Pulmonary artery endothelial cell (primary cell): ENCODE measurements at places on chromosomes 1 and 21.

DNA sequence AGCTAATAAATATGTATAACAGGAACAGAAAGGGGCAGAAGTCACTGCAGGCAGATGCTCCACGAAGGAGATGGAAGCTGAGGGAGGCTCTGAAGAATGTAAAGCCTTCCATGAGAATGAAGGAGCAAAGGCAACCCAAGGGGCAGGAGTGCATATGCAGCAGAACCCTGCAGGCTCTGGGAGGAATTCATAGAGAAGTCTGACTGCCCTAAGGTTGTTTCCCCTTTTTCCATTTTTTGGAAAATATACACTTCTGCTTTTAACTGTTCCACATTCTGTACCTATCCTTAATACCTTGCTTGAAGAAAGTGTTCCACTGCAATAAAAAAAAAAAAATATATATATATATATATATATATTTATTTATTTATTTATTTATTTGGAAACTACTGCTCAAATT is 69.6 kb downstream of the CD34 start:
- no peak for DNase-seq

DNA sequence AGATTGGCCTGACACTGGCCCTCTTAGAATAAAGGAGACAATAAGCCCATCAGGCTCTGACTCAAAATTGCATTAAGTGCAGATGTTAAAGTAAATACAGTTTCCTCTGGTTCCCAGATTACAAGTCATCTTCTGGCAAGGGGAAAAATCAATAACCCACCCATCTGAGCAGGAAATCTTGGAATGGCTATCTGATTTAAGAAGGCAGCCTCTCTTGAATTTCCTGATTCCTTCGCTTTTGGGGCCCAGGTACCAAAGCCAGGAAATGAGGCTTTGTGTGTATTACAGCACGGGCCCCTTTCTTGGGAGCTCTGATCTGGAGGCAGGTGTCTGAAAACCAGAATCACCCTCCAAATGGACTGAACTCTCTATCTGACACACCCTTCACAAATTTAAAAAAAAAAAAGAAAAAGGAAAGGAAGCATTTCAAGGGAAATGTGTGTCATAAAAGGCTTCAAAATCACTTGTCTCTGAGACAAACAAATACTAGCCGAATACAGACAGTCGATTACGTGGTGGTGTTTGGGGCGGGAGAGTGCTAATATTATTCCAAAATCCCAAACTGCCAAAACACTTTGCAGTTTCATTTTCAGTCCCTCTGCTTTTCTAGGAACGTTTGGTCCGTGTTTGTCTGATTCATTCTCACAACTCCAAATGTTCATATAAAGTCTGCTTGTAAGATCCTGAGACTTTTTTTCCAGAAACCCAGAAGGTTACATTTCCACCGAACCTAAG is 240.9 kb upstream of the CAMK1G start:
- no peak for DNase-seq

- DNase-seq: peak; percentile 91
Measured at GRCh38 chr1:79575424-79575823, 568.9 kb upstream of the ADGRL4 start.

DNA sequence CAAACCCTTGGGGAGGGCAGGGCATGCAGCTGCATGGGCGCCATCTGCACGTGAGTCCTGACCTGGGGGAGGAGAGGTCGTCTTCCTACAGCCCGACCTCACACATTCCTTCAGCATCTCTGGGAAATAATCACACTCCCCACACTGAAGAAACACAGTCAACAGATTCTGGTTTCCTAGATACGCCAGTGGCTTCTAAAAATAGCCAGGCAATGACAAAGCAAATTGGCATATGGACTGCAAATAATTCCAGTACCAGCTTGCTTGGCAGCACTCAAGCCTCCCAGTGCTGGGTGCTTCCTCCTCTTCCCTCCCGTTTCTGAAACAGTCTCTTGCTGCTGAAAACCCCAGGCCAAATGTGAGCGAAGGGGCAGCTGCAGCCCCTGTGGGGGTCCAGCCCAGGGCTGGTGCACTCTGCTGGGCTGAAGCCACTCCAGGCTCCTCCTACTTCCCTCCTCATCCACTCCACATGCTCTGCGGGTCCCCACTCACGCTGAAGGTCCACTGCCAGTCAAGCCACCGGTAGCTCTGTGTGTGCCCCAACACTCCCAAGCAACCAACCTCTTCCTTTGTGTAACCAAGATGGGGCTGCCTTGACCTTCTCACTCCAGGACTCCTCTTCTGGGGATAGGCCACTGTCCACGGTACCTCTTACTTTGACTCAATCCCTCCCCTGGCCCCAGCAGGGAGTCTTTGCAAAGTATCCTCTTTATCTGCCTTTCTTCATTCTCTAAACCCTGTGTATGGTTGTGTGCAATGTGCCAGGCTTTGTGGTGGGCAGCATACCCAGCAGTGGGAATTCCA is 69.0 kb downstream of the KCND3 start:
- no peak for DNase-seq

GRCh38 chr1:203287109-203287893 is 18.0 kb upstream of the BTG2 start:
- no peak for DNase-seq

GRCh38 chr1:31891280-31891679 is 46.9 kb downstream of the PTP4A2 start:
- no peak for DNase-seq

GRCh38 chr21:33212159-33212851 is 17.4 kb upstream of the IFNAR2 start:
- no peak for DNase-seq

DNA sequence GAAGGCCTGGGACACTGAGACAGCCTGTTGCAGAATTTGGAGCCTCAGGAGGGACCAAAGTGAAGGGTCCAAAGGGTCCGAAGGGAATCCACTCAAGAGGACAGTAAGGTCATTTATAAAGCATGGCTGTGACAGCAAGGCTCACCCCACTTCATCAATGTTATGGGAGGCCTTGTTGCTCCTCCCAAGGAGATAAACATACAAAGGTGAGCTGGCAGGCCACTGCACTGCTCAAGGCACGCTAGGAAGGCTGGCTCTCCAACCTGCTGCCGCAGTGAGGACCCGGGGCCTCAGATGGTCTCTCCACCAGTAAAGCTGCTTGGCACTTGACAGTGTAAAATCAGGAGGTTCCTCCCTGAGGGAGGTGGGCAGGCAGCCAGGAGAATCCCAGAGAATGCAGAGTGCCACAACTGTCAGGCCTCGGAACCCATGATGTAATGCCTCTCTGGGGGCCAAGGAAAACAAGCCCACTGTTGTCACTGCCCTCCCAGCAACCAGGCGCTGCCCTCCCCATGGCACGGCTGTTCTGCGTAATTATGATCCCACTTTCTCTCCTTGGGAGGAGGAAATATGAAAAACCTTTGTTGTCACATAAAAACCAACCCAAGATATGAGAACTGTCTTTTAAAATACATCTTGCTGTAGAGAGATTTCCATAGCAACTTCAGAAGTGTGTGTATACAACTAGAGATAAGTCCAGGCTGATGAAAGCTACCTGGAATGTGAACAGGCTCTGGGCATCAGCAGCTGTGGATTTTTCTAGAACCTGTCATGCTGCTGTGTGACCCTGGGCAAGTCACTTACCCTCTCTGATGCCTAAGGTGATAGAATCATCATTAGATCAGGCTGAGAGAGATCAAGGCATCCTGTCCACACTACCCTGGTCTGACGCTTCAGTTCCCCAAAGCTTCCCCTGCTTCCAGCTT is 102.5 kb downstream of the KCNN3 start:
- no peak for DNase-seq

DNA sequence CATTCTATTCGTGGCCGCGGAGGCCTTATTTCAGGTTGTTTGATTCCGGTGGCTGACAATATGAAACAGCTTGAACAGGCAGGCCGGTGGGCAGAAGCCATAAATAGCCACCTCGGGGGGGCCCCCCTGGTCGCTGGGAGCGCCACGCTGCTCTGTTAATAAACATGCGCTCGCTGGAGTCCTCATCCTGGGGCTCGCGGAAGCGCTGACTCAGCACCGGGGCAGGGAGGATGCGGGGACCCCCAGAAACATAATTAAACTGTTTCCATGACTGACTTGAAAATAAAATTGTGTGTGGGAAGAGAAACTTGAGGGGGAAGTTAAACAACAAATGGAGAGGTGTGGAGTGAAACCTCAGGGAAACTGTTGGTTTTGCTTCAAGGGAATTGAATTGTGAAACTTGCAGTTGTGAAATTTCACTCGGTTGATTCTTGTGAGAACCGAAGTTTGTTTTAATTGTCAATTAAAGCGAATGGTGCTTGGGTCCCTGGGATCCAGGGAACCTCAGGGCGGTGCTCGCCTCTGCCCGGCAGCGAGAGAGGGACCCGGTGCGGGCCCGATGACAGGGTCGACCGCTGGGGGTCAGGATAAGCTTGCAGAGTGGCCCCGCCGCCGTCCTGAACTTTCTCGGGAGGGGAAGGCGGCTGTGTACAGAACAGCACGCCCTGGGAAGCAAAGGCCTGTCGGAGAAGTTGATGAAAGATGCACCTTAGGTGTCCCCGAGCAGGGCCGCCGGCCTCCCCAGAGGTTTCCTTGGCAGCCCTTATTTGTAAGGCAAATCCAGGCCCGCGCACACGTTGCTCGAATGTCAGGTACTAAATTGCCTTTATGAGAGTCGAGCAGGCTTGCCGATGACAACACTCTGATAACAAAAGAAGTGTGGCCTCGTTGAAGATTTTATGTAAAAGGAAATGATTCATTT is 176.9 kb upstream of the LMO4 start:
- peak; percentile 7 for DNase-seq
